ENCODE measurements at places on chromosomes 1 and 21. TPM values are rescaled to one million over a fixed set of nuclear protein-coding genes. Genes with fewer than 3 reads are reported as not detected.

FGR gene
- total RNA-seq, result 10.8 TPM

DNA sequence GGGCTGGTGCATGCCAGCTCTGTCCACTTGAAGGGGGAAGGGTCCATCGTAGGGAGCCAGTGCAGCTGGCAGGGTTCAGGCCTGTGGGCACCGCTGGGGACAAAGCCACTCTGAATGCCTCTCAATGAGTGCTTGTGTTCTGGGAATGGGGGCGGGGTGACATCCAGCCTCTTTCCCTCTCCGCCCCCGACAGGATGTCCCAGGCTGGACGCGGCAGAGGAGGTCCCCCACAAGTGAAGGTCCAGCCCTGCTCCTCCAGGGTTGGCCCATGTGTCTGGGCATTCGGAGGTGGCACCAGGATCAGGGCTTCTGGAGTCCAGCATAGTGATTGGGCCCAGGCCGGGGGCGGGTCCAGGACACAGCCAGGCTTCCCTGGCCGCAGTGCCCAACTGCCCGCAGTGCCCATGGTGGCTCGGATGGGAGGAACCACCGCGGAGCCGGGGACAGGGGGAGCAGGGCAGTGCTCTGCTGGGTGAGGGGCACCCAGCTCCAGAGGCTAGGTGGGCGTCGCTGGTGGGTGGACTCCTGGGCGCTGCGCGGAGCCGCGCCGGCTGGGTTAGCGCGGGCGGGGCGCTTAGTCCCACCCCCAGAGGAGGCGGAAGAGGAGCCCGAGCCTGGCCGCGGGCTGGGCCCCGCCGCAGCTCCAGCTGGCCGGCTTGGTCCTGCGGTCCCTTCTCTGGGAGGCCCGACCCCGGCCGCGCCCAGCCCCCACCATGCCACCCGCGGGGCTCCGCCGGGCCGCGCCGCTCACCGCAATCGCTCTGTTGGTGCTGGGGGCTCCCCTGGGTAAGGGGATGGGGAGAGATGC is at the start of gene SHISA4:
Gene SHISA4 (plus strand): TSS at position 617 of the 808 bp plus-strand sequence. CDS start 97 bp downstream, at position 714.
- DNase-seq, result no peak

- no peak for DNase-seq
Measured at GRCh38 chr1:210234329-210234757, 1.7 kb downstream of the SERTAD4 start.

DNA sequence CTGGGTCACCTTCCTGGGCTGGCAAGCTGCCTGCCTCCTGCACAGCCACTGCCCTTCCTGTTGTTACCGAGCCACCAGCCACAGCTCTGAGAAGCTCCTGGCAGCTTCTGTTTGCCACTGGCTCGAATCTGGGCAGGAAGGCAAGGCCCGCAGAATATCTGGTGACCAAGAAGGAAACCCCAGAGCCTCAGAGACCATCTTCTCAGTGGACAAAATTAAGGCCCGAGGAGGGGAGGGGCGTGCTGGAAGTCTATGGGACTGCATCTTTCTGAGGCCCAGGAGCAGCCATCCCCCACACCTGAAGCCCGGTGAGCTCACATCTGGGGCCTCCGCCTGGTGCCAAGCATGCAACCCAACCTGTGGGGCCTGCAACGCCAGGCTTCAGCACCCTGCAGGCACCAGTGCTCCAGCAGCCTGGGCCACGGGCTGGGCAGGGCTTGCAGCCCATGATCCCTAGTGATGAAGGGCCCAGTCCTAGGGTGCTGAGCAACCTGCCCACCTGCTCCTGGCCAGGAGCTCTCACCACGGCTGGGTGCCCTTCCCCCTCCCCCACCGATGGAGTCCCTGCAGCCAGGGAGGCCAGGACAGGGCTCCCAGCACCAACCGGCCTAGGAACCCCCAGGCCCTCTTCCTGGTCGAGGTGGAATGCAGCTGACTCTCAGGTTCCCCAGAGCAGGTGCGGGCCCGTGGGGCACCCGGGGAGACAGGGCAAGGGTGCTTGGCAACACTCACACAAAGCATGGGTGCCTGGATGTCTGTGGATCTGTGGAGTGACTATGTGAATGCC is 879 bp downstream of the CPTP start:
- no peak for DNase-seq

Data from hematopoietic multipotent progenitor cell (in vitro differentiated cells).